ENCODE measurements at places on chromosomes 11 and 22. TPM values are rescaled to one million over a fixed set of nuclear protein-coding genes. Genes with fewer than 3 reads are reported as not detected.

DNA sequence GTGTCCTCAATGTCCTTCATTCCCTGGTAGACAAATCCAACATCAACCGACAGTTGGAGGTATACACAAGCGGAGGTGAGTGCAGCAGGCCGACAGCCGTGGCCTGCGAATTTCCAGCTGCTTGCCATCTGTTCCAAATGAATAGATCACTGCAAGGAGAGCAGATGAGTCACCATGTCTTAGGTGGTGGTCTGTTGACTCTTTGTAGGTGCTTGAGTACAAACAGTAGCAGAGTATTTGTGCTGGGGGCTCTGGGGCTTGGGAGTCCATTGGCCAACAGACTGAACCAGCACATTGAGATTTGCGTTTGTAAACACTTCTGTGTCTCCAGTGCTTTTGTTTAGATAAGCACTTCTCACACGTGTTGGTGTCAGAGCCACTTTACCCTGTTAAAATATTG, 21.1 kb downstream of the EIF3L start:
- peaks cover 66% of the 10 kb centered on the region for H3K36me3 ChIP-seq
- no peaks in the 10 kb centered on the region for H3K4me1 ChIP-seq
- H3K27me3 ChIP-seq = no peaks in the 10 kb centered on the region
- no peak for DNase-seq
- no peak overlapping the region for H3K27ac ChIP-seq

DNA sequence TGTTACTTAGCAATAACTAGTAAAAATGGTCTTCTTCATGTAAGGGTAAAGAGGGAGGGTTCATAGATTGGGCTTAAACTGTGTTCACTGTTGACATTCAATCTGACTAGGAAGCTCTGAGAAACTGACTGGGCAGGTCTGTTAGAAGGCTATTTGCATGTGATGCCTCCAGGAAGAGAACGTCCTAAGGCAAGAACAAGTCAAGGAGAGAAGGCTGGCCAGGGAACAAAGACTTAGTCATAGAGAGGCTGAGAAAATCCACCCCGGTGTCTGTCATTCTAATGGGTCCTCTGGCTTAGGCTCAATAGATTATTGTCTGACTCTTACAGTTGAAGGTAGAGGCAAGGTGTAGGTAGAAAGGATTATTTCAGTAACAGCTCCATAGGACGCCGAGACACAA, 50.3 kb upstream of the CD44 start:
- DNase-seq = no peak
- peaks cover 50% of the 10 kb centered on the region for H3K4me1 ChIP-seq
- H3K36me3 ChIP-seq = no peaks in the 10 kb centered on the region
- no peak overlapping the region for H3K27ac ChIP-seq
- no peaks in the 10 kb centered on the region for H3K27me3 ChIP-seq

DNA sequence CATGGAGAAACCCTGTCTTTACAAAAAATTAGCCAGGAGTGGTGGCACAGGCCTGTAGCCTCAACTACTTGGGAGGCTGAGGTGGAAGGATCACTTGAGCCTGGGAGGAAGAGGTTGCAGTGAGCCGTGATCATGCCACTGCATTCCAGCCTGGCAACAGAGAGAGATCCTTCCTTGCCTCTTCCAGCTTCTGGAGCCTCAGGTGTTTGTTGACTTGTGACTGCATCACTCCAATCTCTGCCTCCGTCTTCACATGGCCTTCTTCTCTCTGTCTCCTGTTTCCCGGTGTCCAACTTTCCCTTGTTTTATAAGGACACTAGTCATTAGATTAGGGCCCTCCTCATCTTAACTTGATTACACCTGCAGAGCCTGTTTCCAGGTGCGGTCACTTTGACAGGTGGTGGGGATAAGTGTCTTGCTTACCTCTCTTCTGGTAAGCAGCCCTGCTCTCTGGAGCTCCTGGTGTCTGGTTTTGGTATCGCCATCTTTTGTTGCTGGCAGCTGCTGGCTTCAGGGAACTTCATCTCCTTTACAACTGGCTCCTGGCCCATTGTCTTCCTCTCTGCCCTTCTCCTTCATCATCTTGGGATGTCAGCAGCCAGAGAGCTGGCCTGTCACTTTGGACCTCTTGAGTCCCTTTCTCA, 8.2 kb upstream of the USP2 start:
- H3K4me3 ChIP-seq = no peak overlapping the region
- no peak overlapping the region for H3K27ac ChIP-seq
- H3K27me3 ChIP-seq = peaks cover 2% of the 10 kb centered on the region
- H3K36me3 ChIP-seq = no peaks in the 10 kb centered on the region
- no peak for DNase-seq

DNA sequence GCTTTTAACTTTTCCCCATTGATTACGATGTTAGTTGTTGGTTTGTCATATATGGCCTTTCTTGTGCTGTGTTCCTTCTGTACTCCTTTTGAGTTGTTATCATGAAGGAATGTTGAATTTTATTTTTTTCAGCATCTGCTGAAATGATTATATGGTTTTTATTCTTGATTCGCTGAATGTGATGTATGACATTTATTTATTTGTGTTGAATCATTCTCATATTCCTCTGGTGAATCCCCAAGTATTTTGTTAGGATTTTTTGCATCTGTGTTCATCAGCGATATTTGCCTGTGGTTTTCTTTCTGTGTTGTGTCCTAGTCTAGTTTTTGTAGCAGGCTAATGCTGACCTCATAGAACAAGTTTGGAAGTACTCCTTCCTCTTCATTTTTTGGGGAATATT, 78.2 kb downstream of the GGT1 start:
- no peaks in the 10 kb centered on the region for H3K36me3 ChIP-seq
- H3K27ac ChIP-seq = no peak overlapping the region
- H3K4me1 ChIP-seq = no peaks in the 10 kb centered on the region
- DNase-seq = no peak
- no peak overlapping the region for H3K4me3 ChIP-seq

DNA sequence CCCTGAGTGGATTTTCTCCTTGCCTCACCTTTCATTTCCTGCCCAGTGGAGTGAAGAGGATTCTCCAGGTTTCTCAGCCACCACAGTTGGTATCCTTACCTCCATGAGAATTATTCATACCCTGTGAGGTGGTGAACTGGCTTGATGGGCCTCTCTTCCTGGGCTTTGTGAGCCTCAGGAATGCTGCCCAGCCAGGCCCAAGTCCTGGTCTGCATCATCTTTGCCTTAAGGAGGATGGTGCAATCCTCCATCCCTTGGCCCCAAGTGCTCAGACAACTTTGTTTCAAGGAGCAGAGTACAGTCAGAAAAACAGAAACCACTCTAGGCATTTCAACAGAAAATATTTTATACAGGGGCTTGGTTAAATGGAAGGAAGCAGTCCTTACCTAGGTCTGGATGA, 114.2 kb upstream of the CADM1 start:
- H3K27me3 ChIP-seq = no peaks in the 10 kb centered on the region
- no peak overlapping the region for H3K4me3 ChIP-seq
- no peak overlapping the region for H3K27ac ChIP-seq
- DNase-seq = no peak
- H3K4me1 ChIP-seq = no peaks in the 10 kb centered on the region

GRCh38 chr11:64291752-64292459, 804 bp downstream of the KCNK4 start:
- DNase-seq = no peak
- peaks cover 12% of the 10 kb centered on the region for H3K4me1 ChIP-seq
- no peak overlapping the region for H3K27ac ChIP-seq
- H3K36me3 ChIP-seq = no peaks in the 10 kb centered on the region
- H3K27me3 ChIP-seq = peaks cover 40% of the 10 kb centered on the region

- no peaks in the 10 kb centered on the region for H3K36me3 ChIP-seq
- DNase-seq = no peak
- no peaks in the 10 kb centered on the region for H3K4me1 ChIP-seq
- H3K27me3 ChIP-seq = no peaks in the 10 kb centered on the region
- H3K4me3 ChIP-seq = no peak overlapping the region
These were observed 105.9 kb upstream of the SLC22A12 start for GRCh38 chr11:64485074-64485473.

DNA sequence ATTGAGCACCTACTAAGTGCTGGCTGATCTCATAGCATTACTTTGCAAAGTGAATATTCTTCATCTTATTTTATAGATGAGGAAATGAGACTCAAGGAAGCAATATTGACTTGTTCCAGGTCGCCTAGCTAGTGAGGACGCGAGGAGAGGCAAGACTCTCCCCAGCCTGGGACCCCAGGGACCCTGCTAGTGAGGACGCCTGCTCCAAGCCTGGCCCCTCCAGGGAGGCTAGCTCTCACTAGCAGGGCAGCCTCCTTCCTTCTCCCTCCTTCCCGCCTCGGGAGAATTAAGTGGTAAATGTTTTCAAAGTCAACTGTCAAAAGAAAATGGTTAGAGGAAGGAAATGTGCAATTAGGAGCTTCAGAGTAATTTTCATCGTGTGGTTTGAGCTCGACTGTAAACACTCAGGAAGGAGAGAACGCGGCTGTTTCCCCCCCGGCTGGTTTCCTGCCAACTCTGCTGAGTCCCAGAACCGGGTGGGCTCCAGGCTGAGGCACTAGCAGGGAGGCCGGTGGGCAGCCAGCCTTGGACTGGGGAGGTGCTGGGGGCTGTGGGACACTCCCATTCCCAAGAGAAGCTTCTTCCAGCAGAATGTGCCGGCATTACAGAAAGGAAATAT, 17.9 kb downstream of the MYEOV start:
- peak; percentile 33 for DNase-seq
- H3K4me1 ChIP-seq = peaks cover 33% of the 10 kb centered on the region
- H3K27me3 ChIP-seq = no peaks in the 10 kb centered on the region
- no peak overlapping the region for H3K4me3 ChIP-seq
- no peak overlapping the region for H3K27ac ChIP-seq
- H3K36me3 ChIP-seq = no peaks in the 10 kb centered on the region

DNA sequence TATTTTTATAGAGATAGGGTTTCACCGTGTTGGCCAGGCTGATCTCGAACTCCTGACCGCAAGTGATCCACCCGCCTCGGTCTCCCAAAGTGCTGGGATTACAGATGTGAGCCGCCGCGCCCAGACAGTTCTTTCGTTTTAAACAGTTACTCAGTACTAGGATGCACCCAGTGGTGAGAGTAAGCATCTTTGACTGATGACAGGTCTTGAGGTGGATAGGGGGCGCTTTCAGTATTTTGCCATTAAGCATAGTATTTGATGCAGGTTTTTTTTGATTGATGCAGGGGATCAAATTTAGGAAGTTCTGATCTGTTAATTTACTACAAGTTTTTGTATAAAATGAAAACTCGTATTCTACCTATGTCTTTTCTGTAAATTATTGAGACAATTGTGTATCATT, 13.2 kb upstream of the TRIM34 start:
- no peaks in the 10 kb centered on the region for H3K36me3 ChIP-seq
- H3K4me3 ChIP-seq = no peak overlapping the region
- H3K27ac ChIP-seq = no peak overlapping the region
- H3K4me1 ChIP-seq = peaks cover 5% of the 10 kb centered on the region
- no peak for DNase-seq
- H3K27me3 ChIP-seq = no peaks in the 10 kb centered on the region

DNA sequence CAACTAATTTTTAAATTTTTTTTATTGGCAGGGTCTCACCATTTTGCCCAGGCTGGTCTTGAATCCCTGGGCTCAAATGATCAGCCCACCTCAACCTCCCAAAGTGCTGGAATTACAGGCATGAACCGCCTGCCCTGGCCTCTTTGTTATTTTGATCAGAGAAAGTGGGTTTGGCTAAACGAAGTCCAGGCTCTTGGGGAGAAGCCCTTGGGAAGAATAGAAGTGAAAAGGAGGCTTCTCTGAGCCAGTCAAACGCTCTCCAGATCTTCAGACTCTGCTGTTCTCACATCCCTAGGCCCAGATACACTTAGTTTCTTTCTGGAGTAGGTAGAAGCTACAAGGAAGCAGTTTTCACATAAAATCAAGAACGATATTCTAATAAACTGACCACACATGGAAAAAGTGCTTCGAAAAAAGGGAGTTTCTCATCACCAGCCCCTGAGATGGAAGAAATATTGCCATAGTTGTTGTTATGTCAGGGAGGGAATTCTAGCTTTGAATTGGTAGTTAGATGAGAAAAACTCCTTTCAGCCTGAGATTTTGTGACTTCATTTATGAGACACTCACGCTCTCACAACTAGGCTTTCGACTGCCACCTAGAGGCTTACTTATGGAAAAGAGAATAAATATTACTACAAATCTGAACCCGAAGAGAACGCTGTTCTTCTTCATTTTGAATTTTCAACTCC, 41.7 kb upstream of the AQP11 start:
- H3K27ac ChIP-seq = no peak overlapping the region
- no peaks in the 10 kb centered on the region for H3K27me3 ChIP-seq
- no peaks in the 10 kb centered on the region for H3K36me3 ChIP-seq
- no peaks in the 10 kb centered on the region for H3K4me1 ChIP-seq
- H3K4me3 ChIP-seq = no peak overlapping the region

DNA sequence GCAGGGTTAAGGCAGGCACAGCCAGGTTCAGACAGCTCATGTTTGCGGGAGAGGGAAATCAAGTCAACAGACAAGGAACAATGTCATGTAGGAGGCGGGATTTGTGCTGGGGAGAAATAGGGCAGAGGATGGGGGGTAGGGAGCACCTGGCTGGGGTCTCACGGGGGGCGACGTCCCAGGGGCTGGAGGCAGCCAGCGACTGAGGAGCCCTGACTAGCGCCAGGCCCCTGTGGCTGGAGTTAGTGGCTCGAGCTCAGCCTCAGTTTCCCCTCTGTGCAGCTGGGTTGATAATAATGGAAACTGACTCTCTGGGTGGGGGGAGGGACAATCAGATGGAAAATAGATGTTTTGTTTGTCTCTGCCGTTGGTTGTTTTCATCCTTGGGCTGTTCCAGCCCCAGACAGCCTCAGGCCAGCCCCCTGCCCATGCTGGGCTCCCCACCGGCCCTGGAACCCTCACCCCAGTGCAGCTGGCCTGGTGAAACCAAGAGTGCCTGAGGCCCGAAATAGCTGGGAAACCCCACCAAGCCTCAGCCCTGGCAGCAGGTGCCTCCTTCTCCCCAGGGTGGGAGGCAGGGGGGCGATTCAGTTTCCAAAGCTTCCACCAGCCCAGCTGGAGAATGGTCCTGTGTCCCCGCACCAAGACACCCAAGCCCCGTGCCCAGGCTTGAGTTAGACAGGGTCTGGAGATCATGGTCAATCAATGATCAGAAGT, 44.1 kb downstream of the IGLL5 start:
- H3K27ac ChIP-seq = no peak overlapping the region
- DNase-seq = no peak
- H3K36me3 ChIP-seq = no peaks in the 10 kb centered on the region
- H3K4me1 ChIP-seq = peaks cover 12% of the 10 kb centered on the region
- H3K4me3 ChIP-seq = no peak overlapping the region

GRCh38 chr11:68032997-68033707, 2.7 kb downstream of the NDUFS8 start:
- peak; percentile 25 for DNase-seq
- H3K4me1 ChIP-seq = peaks cover 41% of the 10 kb centered on the region
- H3K4me3 ChIP-seq = no peak overlapping the region

DNA sequence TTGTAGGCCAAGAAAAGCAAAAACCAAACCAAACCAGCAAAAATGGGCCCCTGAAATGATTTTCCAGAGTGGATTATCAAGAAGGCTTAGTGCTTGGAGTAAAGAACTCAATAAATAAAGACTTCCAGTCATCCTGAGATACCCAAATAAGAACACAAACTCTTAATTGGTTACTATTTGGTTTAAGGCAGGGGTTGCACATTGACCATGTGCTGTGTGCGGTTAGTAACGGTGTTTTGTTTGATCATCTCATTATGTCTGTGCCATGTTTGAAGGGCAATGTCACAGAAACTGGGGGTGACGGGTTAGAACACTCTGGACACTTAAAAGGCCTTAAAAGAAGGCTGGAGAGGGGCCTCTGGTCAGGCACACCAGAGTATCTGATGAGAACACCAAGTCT, 9.7 kb upstream of the MICAL3 start:
- no peaks in the 10 kb centered on the region for H3K36me3 ChIP-seq
- H3K27me3 ChIP-seq = no peaks in the 10 kb centered on the region
- no peak for DNase-seq
- no peak overlapping the region for H3K27ac ChIP-seq
- H3K4me3 ChIP-seq = no peak overlapping the region

The NAV2 gene
- total RNA-seq = 6.2 TPM

The NXPE2 gene
- total RNA-seq = not detected

The GGTLC3 gene
- total RNA-seq = not detected

The LIPT2 gene
- 15.5 TPM for total RNA-seq
